ENCODE measurements at places on chromosomes 7 and 10.

GRCh38 chr10:69574571-69574978, 1.4 kb upstream of the NEUROG3 start:
- no peak for DNase-seq

DNA sequence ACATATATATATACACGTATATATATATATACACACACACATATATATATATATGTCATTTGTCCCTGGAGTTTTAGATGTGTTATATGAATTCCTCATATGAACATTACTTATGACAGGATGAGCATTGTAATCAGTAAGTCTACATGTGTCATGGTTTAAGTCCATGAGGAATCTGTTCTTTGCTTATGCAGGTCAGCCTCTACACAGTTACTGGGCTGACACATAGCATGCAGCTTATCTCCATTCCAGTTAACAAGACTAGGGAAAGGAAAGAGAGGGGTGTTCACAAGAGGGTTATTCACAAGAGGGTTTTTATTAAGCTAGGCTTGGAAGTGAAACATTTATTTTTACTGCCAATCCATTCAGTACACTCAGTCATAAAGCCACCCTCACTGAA, 226.7 kb downstream of the SNX13 start:
- no peak for DNase-seq

- no peak for DNase-seq
Observed at GRCh38 chr10:119807960-119808697, 64.5 kb downstream of the MCMBP start.

DNA sequence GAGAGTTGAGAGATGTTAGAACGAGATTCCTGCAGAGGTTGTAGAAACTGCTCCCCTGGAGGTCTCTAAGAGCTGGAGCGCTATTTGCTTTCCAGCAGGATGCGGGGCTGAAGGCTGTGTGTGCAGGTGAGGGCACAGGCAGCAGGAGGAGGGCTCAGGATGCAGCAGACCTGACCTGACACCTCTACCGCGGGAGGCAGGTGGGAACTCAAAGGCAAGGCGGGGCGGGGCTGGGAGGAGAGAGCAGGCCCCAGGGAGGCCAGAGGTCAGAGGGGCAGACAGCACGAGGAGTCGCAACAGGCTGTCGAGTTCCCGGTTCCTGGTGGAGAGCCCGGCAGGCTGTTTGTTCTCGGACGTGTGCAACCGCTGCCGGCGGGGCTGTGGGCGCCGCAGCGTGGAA, 7.9 kb upstream of the CRTAC1 start:
- DNase-seq: peak; percentile 70

- DNase-seq: no peak
Observed at GRCh38 chr10:117938104-117938503, 108.6 kb downstream of the RAB11FIP2 start.

GRCh38 chr10:42988517-42989395, 88.1 kb upstream of the RET start:
- peak; percentile 39 for DNase-seq

GRCh38 chr10:90969947-90970673, 49.2 kb upstream of the ANKRD1 start:
- no peak for DNase-seq

DNA sequence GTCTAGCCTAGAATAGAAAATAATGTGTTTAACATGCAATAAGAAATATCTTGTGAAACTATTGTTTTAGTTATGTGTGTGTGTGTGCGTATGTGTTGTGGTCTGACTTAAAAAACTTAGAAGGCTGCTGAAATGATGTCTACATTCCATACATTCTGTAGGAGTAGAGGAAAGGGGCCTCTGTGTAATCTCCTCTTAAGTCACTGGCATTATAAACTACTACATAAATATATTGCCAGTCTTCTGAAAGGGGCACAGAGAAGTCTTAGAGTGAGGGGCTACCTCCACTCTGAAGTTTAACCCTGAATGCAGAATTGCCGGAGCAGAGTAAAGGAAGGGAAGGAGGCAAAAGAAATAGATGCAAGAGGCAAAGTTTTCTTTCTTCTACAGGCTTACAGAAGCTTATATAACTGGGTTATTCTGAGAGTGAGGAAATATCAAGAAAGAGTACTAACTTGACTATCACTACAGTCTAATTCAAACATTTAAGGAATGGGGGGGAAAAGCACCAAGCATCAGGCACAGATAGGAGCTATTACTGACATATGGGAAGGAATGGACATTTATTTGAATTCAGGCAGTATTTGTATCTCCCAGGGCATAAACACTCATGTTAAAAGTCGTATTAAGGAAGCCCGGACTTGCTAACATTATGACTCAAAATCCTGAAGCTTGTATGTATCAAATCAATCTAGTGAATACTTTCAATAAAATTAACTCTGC, 75.7 kb downstream of the DNAJC1 start:
- DNase-seq: no peak

GRCh38 chr7:152014722-152015121, 10.8 kb upstream of the GALNT11 start:
- no peak for DNase-seq

DNA sequence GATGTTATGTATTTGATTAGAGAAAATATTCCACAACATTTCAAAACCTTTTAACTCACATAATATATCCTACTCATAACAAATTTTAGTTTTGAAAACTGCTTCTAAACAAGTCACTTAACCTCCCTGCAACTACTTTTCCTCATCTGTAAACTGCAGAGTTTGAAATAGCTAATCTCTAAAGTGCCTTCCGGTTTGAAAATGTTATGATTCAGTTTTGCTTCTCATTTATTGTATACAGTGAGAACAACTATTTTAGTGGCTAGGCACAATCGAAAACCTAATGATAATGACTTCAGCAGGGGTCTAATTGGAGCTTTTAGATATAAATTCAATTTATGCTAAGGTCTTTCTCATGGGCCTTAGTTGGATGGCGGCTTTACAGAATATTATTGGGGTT, 30.7 kb upstream of the TEX47 start:
- DNase-seq: no peak

DNA sequence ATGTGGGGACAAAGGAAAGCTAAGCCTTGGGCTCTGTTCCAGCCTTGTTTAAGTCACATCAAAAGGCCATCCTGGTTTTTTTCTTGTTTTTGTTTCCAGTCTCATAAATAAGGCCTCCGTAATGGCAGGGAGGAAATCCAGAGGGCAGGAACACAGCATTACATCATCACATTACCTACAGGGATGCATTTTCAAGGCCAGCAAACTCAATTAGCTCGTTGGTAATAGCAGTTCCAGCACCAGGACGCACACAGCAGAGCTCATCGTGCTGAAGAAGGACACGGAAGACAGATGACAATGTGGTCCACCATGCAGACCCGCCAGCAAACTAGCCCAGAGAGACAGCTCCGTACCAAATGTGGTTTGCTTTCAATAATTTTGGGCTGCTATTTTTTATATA, 1209.2 kb downstream of the TYW1 start:
- no peak for DNase-seq

DNA sequence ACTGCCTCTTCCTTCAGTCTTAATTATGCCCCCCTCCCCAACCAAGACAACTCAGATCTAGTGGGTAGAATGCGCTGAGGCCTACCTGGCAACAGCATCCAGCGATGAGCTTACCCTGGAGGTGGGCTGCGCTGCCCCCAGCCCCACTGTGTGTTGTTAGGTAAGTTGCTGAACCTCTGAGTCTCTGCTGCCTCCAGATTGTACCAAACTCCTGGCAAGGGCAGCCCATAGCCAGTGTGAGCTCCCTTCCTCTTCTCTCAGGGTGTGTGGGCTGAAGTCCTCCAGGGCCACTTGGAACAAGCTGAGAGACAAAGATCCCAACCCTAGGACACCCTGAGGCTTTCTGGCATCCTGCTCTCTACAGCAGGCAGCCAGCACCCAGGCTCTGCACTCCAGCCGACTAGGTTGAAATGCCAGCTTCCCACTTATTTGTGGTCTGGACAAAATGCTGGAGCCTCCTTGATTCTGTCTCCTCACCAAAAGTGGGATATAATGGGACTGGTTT, 135.3 kb downstream of the ARHGAP22 start:
- no peak for DNase-seq

GRCh38 chr10:110444004-110444337, 53.7 kb upstream of the DUSP5 start:
- DNase-seq: peak; percentile 7

GRCh38 chr10:95450188-95450587, 111.0 kb downstream of the SORBS1 start:
- no peak for DNase-seq

DNA sequence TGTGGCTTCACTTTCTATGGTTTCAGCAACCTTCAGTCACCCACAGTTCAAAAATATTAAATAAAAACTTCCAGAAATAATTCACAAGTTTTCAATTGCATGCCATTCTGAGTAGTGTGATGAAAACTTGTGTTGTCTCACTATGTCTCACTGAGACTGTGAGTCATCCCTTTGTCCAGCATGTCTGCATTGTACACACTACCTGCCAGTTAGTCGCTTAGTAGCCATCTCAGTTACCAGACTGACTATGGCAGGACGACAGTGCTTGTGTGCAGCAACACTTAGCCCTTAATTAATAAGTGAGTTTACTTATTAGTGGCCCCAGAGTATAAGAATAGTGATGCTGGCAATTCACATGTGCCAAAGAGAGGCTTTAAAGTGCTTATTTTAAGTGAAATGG, 22.5 kb downstream of the CCDC186 start:
- no peak for DNase-seq

- DNase-seq: no peak
Observed at GRCh38 chr10:63832686-63833085, 311.5 kb downstream of the REEP3 start.

DNA sequence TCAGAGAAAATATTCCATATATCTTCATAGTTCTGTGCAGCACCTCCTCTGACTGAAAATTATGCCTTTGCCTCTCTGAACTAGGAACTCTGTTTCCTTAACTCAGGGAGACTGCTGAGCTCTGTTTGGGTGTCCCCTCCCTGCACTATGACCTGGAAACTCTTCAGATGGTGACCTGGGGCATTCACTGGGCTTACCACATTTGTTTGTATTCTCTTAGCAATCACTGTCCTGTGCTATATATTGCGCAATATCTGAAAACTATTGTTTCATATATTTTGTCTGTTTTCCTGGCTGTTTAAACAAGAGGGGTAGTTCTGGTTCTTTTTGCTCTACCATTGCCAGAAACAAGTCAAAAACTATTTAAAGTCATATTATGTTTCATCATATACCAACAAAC, 181.8 kb upstream of the KIAA1217 start:
- no peak for DNase-seq

DNA sequence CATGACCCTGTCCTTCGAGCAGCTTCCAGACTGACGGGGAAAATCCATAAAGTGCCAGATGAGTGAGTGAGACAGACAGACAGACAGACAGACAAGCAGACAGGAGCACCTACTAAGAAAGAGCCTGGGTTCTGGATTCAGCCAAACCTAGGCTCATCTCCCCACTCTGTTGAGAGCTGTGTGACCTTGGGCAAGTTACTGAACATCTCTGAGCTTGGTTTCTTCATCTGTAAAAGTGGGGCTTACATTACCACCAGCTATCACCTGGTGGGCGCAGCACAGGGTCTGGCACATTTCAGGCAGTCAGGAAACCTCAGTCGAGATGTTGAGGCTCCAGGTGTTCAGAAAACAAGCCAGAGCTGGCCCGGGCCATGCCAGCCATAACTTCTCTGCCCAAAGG, 37.6 kb downstream of the C10orf105 start:
- DNase-seq: no peak

- no peak for DNase-seq
Observed at GRCh38 chr7:4102231-4102841, 579.8 kb upstream of the FOXK1 start.

- DNase-seq: no peak
Observed at GRCh38 chr10:43292755-43293676, 26.2 kb upstream of the RASGEF1A start.

GRCh38 chr10:115082506-115082905, 10.7 kb upstream of the ATRNL1 start:
- DNase-seq: no peak

- DNase-seq: no peak
Observed at GRCh38 chr7:45524445-45524844, 49.7 kb upstream of the ADCY1 start.

DNA sequence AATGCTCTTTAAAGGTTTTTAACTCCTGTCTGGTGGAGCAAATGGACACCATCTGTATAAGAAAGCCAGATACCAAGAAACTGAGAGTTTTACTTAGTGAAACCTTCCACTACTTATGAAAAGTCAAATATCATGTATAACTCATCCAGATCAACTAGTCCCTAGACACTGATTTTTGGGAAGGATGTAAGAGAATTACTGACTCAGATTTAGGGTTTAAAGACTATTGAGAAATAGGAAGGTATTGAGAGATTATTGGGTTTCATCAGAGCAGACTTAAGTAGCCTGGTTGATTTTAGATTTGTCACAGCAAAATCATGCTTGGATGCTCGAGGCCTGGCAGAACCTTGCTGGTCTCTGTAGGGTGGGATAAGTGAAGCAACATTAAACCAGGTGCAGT, 3.1 kb downstream of the CSTF2T start:
- DNase-seq: no peak

DNA sequence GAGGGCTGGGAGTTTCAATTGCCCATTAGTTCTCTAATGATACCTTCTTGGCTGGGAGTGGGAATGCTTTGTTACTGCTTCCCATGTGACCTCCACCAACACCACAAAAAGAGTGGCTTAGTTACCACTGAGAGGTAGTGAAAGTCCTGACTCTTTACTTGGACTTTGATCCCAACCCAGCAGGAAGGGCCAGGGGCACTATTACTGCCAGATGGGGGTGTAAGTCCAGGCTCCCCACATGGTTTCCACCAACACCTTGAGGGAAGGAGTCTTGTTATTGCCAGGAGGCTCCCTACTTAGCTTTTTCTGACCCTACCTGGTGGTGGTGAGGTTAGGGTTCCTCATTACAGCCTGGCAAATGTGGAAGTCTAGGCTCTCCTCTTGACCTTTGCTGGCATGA, 11.4 kb downstream of the GGCT start:
- no peak for DNase-seq

- no peak for DNase-seq
Observed at GRCh38 chr10:42646687-42647640, 8.6 kb upstream of the ZNF33B start.

GRCh38 chr10:92897916-92898315, 49.6 kb downstream of the EXOC6 start:
- no peak for DNase-seq

All from upper lobe of left lung (tissue), 6 donors.